Retina (tissue), 1 donor: ENCODE measurements at places on chromosomes 5 and 9.
A peak's percentile ranks its signal among the peaks of the same experiment; 100 is the strongest.

DNA sequence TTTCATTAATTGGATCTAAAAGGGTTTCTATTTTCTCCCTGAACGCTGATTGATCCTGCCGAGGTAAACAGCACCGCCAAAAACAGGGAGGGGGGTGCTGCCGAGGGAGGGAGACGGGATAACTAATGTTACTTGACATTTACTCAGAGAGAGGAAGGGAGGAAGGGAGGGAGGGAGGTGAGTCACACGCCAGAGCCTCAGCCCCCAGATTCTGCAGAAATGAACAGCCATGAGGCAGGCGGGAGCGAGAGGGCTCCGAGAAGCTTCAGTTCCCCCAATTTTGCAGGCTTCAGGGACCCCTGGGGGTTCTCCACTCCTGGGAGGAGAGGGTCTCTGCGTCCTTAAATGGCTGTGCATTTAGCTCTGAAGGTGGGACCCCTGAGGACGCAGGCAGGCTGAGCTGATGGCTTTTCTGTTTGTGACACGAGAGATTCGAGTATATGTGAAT is 59.1 kb upstream of the IER5L start:
- DNase-seq, result no peak

DNA sequence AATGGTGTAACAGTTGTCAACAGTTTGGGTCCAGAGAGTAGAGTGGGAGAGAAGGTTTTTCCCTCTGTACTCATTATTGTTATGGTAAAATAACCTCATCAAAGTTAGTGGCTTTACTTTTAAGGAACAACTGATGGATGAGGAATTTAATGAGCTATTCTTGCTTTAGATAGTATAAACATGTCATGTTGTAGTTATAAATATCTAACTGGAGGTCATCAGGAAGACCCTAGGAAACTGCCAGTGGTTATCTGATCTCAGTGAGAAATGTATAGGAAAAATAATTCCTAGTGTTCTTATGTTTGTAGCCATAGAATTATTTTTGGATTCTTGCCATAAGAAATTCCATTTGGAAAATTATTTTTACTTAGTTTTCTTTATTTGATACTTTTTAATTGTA is 4.1 kb downstream of the ERCC6L2 start:
- DNase-seq, result no peak

DNA sequence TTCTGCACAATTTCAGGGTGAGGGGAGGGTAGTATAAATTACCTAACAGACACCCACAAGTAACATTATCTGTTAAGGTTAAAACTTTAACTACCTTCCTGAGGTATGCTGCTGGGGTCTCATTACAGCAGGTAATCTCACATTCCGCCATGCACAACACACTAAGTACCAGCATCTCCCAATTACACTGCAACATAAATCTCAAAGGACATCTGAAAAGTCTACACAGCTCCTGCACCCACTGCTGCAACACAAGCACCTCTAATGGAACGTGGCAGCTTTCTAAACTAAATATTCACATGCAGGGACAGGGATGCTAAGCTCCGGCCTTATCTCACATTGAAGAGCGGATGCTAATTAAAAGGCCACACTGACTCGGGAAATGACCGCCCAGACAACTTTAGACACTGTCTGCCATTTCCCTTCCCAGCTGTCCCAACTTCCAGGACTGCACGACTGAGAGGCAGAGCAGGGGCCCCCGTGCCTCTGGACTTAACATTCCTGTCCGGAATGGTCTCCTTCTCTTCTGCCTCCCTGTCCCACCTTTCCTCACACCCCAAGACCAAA is 45.9 kb downstream of the PSMB7 start:
- no peak for DNase-seq

- no peak for DNase-seq
Observed at GRCh38 chr9:92384375-92384774, 20.0 kb downstream of the OGN start.

GRCh38 chr9:81823672-81824554 is 104.3 kb upstream of the SPATA31D4 start:
- peak; percentile 54 for DNase-seq

DNA sequence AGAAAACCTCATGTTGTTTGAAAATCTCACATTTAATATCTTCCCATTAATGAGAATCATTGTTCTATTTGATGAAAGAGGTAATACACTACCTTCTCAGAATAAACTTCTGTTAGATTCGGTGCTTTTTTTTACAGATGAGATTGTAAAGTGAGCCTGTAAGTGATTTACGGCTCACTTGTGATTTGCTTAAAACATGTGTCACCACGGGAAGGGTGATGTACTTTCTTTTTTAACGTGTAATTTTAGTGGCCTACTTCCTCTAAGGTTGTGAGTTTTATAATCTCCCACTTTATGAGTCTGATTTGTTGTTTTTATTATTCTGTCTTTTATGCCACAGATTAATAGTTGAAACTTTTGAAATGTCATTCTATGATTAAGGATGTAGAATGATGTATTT is 15.9 kb downstream of the ANXA1 start:
- no peak for DNase-seq

- no peak for DNase-seq
Observed at GRCh38 chr5:151483647-151484046, 36.2 kb downstream of the SLC36A1 start.

DNA sequence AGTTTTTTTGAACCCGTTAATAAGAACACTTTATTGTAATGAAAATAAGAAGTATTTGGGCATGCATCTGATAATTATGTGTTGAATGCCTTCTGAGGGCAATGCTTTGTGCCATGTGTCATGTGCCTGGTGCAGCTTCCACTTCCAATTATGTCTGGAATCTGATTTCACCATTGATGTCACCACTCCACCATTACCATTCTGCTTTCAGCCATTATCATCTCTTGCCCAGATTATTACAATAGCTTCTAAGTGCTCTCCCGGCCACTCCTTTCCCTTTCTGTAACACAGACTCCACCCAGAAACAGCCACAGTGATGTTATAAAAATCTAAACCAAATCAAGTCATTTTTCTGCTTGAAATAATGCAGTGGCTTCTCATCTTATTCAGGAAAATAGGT is 171.7 kb downstream of the C9orf152 start:
- no peak for DNase-seq

DNA sequence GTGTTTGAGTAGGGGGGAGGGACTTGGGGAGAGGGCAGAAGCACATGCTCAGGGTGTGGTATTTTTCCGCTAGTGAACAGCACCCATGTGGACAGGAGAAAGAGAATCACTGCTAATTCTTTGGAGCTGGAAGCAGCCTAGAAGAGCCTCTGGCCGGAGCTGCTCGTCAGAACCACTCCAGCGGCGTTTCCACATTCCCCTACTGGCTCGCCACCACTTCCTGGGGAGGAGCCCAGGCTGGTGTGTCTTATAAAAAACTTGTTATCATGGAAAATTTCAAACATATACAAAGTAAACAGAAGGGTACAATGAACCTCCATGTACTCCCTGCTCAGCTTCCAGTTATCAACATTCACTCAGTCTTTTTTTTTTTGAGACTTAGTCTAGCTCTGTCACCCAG is 26.7 kb downstream of the LHX2 start:
- DNase-seq, result no peak

GRCh38 chr9:75591972-75592371 is 298.5 kb upstream of the PCSK5 start:
- DNase-seq, result no peak

DNA sequence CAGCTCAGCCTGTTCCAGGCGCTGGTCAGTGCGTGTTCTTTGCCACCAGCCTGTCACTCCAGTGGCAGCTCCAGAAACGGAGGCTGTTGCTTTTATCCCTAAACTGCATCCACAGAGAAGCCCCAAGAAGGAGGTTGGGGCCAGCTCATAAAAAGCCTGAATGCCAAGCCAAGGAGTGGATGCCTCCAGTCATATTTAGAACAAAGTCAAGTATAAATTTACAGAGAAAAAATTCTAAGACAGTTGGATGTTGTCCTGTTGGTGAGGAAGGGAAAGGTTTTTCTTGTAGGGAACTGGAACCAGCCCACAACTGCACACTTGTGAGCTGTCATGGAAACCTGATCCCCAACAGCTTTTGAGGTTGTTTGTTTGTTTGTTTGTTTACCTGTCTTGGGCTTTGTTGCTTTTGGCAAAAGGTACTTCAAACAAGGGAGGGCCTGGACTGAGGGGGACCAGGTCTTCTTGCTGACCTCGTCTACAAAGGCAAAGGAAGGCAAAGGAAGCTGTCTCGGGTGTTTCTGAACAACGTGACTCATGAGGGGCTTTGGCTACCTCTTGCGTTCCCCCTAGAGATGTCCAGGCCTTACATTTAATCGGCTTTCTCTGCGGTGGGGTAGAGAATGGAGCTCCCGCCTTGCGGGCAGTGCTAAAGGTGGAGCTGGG is 36.7 kb downstream of the OLFML2A start:
- no peak for DNase-seq

- DNase-seq, result no peak
Observed at GRCh38 chr5:16392718-16393117, 72.9 kb downstream of the ZNF622 start.

DNA sequence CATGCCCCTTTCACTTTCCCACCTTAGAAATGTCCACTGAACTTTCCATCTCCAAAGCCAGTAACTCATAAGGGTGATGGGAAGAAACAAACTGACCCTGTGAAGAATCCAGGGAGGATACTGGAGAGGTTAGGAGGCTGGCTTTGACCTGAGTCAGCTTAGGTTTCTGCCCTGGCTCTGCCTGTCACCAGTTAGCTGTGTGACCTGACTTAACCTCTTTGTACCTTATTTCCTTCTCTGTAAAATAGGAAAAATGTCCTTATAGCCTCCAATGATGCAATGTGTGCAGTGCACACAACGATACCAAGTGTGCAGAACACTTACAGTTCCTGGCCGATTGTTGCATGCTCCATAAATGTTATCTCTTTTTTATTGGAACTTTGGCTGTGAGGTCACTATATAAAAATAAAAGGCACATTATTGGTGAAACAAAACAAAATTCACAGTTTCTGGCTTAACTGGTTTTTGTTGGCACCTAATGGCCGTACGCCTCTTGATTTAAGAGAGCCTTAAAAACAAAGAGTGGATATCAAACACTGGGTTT is 37.8 kb downstream of the GABRP start:
- DNase-seq, result no peak

DNA sequence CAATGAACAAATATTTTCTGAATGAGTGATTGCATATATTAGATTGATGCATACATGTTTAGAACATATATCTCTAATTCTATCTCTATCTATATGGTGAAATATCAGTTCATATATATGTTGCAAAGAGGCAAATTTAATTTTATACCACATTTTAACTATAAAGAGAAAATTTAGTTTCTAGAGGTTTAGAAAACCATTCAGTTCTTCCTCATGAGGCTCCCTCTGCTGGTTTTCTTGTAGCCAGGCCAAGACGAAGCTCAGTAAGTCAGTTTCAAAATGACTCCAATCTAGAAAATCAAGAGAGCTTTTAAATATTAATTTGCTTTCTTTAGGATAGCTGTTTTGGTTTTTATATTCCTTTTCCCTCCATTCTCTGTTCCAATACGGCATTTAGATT is 312.1 kb downstream of the TMEM232 start:
- no peak for DNase-seq

DNA sequence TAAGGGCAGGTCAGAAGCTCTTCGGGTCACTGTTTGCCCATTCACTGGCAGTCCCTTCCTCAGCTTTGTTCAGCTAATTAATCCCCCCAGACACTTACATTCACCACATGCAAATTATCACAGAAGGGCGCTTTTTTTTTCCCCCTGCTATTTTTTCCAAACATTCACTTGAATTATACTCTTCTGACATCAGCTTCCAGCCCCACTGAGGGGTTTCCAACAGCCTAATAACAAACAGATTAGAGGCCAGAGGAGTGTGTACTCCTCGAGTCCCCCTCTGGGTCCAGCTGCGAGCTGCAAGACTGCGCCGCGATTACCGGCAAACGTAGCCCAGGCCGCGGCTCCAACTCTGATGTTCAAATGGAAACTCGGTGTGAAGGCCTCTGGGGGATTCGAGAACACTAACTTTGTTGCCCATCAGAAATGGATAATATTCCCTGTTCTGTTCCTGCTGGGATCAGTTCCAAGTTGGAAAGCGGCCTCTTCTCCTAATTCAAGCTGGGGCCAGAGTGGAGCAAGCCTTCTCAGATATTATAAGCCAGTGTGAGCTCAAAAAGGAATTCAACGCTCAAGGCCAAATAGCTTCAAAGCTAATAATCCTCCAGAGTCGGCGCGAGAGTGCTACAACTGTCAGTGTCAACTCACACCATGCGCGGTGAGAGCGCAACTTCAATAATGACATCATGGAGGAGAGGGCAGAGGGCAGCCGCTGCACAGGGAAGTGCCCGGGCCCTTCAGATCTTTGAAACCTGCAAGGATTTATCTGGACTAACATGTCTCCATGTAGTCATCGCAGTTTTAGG is 560.8 kb downstream of the BNC2 start:
- peak; percentile 80 for DNase-seq

DNA sequence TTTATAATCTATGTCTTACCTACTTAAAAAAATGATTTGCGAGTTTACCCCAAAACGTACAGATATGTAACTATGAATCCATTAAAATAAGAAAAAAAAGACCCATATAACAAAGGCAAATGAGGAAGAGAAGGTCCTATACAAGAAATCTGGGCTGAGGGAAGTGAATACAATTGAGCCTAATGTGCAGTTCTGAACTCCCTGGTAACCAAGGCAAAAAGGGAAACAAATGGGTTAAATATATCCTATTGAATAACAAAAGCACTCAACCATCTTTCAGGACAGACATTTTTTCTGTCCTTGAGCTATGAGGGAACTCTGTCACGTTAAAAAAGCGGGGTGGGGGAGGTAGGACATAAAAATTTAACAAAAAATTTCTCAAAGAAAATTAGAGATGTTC is 78.6 kb downstream of the PTPN3 start:
- DNase-seq, result no peak

GRCh38 chr5:39498278-39498952 is 73.6 kb upstream of the DAB2 start:
- no peak for DNase-seq

GRCh38 chr5:165127941-165128340 is 1622.5 kb downstream of the MAT2B start:
- DNase-seq, result no peak

- DNase-seq, result no peak
Observed at GRCh38 chr5:5521478-5521877, 99.0 kb downstream of the ICE1 start.

DNA sequence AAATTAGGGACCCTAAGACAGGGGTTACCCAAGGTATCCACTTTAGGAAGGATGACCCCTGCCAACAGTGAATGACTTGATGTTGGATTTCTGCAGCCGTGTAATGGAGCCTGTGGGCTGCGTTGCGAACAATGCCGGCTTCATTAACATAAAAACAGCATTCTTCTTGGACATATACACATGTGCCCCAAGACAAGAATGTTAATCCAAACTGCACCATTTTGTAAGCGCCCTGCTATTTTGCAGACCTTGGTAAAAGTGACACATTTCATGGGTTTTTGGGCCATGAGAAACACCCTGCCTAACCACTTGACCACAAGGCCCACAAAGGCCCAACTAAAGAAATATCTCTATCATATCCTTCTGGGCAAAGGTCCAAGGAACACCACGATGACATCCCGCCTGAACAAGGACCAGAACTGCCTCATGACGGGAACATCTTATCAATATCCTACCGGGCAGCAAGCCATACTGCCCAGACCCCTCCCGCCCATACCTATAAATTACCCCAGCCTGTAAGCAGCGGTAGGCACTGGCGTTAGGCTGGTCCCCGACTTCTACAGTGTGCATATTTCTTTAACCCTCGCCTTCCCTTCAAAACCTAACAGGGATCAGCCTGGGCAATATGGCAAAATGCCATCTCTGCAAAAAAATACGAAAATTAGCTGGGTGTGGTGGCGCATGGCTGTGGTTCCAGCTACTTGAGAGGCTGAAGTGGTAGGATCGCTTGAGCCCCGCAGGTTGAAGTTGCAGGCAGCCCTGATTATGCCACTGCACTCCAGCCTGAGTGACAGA is 9.7 kb upstream of the PDCD1LG2 start:
- no peak for DNase-seq
